ENCODE measurements at places on chromosomes 4 and X.

DNA sequence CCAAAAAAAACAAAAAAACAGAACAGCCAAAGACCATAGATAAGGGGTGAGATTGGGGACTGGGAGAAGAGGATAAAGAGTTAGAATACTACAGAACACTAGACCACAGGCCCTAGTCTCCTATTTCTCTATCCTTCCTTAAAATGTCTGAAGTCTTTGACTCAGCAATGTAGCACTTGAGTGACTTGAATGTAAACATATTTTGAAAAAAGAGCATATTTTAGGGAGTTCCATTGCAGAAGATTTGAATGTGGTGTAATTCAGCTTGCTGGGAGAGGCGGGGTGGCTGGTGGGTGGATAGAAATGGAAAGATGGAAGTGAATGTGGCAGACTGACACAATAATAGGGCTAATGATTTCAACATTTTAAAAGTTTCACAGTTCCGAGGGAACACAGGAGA, 144.9 kb downstream of the CHIC2 start:
- no peak for DNase-seq

GRCh38 chr4:137968956-137969678, 273.0 kb downstream of the SLC7A11 start:
- no peak for DNase-seq

DNA sequence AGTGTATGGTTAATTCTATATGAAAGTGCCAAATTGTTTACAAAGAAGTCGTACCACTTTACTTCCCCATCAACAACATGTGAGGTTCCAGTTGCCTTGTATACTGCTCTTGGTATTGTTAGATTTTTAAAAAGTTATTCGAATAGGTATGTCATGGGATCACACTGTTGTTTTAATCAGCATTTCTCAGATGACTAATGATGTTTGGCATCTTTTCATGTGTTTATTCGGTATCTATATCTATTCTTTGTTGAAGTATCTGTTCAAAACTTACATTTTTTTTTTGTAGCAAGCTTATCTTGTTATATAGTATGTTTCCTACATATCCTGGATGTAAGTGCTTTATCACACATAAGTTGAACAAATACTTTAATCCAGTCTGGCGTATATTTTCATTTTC, 99.4 kb upstream of the MAB21L2 start:
- DNase-seq = no peak

DNA sequence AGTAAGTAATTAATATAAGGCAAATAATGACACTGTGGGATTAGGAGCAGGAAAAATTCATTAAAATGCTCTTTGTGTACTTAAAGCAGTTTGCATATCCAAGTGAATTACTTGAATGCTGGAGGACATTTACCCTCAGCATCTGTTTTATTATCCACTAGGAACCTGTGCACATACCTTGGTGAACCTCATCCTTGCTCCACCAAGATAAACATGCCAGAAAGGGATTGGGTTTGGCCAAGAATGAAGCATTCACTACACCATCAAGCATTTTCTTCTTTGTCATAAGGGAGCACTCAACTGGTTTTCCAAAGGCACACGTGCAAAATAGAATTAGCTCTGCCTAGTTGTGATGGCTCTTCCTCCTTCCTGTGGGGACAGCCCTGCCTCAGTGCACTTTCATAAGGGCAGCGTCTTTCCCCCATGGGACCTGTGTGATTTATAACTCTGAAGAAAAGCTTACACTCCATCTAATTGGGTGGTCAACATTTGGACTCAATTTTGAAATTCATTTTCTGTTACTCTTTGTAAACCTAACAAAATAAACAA, 291.7 kb downstream of the USP46 start:
- no peak for DNase-seq

GRCh38 chrX:110000847-110001713, 1.8 kb upstream of the TMEM164 start:
- no peak for DNase-seq

DNA sequence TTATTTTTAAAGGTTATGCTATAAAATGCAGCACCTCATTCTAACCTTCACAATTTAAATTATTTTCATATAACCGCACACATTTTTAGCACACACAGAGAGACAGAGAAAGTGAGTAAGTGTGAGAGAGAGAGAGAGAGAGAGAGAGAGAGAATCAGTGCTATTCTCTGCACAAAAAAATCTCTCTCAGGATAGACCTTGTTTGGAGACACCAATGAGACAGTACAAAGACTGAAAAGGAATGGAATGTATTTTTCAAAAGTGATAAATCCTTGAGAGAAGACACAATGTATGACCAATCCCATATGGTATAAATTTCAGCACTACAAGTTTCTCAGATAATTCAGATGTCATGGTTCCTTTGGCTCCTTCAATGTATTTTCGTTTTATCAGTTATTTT, 132.1 kb upstream of the PCDH18 start:
- no peak for DNase-seq

DNA sequence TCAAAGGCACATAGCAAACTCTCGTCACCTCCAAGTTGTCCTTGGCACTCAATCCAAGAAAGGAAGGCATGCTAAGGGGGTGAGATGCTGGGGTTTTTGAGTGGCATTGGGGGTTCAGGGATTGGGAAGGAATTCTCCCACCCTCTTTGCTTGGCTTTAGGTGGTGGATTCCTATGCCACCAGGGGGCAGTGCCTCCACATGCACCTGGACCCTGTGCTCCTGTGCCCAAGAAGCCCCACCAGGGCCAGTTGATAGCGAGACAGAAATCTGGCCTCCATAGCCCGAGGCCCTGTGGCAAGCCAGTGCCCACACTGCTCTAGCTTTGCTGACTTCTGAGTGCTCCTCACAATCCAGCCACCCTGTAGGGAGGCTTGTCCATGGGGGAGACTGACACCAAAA, 2.0 kb upstream of the FATE1 start:
- peak; percentile 43 for DNase-seq

GRCh38 chr4:16416601-16417000, 190.3 kb upstream of the TAPT1 start:
- DNase-seq = no peak

- DNase-seq = no peak
These were observed 1685.9 kb upstream of the TENM3 start for GRCh38 chr4:180557348-180557747.

Data from NCI-H1092 treated with DMSO at 0.1 percent for 48 hours (cell line).